ENCODE measurements at places on chromosomes 2 and 18.
A peak's percentile ranks its signal among the peaks of the same experiment; 100 is the strongest.

DNA sequence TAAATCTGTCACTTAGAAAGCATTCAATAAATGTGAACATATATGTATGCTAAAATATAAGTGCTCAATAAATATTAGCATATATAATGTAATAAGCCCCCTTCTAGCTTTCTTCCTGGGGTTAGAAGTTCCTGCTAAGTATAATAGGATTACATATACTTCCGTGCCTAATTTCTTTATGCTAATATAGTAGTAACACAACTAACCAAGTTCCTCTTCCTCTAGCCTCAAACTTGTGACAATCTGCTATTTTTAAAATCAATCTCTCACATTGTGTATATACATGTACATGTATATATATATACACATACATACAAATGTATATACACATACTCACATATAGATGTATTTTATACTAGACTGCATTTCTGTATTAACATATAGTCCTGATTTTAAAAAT lies 32.2 kb downstream of the TLK1 start:
- peak; percentile 28 for DNase-seq

- DNase-seq = no peak
Measured at GRCh38 chr2:46175419-46175818, 121.8 kb upstream of the EPAS1 start.

DNA sequence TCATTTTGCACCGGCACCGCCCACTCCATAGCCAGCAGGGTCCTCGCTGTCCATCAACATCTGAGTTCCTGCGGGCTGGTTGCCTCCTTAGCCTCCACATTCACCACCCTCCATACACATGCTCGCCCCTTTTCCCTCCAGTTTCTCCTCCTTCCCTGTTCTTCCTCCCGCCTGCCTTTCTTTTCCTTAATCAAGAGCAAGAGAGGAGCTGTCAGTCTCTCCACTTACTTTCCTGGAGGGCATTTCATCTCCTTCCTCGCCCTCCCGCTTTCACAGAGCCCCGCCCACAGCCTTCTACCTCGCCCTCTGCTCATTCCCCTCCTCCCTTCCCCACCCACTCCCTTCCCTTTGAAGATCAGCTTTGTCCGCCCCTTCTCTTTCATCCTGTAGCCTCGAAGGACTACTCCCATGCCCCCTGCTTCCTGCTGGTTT lies 13.8 kb upstream of the ZBTB7C start:
- peak; percentile 62 for DNase-seq

GRCh38 chr2:55459279-55459678 lies 39.6 kb upstream of the CCDC88A start:
- no peak for DNase-seq

- DNase-seq = no peak
Measured at GRCh38 chr2:207227749-207228145, 62.0 kb upstream of the KLF7 start.

GRCh38 chr2:156810094-156810493 lies 373.9 kb downstream of the GPD2 start:
- DNase-seq = no peak

DNA sequence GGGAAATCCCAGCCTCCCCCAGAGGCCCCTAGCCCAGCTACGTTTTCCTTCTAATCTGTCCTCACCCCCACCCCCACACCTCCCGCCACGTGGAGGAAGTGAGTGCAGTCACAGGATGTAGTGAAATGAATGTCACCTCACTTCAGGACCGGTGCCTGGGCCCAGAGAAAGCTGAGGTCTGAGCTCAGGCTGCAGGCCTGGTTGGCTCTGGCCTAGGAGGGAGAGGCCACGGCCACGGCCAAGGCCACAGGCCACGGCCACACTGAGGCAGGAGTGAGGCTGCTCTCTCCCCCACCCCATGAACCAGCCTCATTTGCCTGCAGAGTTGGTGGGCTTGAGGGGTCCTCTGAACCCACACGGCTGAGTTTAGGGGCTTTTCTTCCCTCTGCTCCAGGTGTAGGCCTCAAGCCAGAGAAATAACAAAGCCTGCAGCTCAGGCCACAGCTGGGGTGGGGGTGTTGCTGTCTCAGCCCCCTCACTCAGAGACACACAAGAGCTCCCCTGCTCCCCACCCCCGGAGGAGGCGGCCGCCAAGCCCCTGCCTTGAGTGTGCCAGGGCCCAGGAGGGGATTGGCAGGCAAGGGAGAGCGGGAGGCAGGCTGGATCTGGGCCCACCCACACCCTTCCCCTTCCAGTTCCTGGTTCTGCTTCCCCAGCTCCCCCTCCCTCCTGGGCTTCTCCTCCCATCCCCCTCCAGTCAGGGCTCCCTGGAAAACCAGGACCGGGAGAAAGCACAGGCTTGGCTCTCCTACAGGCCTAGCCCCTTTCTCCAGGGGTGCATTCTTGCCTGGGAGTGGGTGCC lies 27.0 kb downstream of the DNMT3A start:
- peak; percentile 92 for DNase-seq

- peak; percentile 82 for DNase-seq
Measured at GRCh38 chr2:53422979-53423378, 344.6 kb upstream of the CHAC2 start.

- DNase-seq = no peak
Measured at GRCh38 chr2:230346465-230346864, 19.5 kb downstream of the SP140L start.

DNA sequence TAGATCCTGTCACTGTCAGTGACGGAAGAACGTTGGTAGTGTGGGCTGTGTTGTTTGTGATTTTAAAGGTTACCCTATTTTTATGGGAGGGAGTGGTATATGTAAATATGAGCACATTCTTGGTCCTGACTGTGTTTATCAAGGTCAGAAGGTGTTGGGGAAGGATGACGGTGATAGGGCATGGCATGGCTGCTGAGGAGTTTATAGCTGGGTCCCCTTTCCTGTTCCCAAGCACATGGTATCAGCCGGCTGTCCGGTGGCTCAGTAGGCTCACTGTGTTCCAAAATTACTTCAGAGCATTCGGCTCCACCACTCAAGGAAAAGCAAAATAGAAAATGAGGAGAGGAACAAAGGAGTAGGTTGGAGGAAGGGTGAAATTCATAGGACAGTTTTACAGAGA lies 28.6 kb downstream of the IRS1 start:
- no peak for DNase-seq

GRCh38 chr2:111113838-111114237 lies 6.9 kb upstream of the BCL2L11 start:
- no peak for DNase-seq

DNA sequence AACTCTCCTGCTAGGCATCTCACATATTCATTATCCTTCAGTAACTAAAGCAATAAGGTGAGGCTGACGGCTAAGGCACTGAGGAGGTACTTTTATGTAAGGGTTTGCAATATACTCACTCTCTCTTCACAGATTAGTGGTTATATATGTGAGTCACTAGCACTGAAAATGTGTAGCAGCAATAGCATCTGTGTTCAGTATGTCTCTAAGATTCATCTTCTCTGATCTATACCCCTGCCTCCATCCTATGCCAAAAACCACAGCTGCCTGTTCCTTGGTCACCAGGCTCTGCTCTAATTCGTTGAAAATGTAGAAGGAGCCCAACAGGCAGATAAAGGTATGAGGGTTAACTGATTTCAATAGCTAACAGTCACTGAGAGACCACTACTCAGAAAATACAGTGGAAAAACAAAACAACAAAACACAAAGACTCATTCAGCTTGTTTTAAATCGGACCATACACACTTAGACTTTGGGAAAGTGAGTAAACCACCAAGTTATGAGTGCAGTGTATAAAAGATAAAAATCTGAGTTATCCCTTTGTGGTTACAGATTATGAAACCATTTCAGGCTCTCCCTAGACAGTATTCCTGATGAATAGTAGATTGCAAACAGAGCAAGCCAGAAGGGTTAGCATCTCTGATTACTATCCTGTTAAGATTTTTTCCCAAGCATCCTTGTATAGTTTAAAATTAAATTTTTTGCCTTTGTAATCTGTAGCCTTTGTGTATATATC lies 75.3 kb upstream of the CYP26B1 start:
- no peak for DNase-seq

DNA sequence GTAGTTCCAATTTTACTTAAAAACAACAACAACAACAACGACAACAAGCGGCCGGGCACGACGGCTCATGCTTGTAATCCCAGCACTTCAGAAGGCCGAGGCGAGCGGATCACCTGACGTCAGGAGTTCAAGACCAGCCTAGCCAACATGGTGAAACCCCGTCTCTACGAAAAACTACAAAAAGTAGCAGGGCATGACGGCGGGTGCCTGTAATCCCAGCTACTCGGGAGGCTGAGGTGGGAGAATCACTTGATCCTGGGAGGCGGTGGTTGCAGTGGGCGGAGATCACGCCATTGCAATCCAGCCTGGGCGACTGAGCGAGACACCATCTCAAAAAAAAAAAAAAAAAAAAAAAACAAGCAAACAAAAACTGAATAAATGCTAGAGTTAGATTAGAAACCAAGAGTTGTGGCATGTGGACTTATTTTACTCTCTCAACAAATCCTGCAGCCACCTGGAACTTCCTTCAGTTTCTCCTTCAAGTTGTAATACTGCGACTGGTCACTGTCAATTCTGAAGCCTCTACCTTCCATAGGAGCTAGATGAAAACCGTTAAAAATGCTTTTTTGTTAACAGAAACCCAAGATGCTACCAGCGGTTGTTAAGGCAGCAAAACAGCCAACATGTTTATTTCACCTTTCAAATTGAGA lies 1.3 kb downstream of the ATP5F1A start:
- DNase-seq = peak; percentile 50

GRCh38 chr18:40867459-40867858 lies 1087.6 kb upstream of the PIK3C3 start:
- no peak for DNase-seq

- no peak for DNase-seq
Measured at GRCh38 chr2:213451542-213452239, 167.4 kb downstream of the SPAG16 start.

- no peak for DNase-seq
Measured at GRCh38 chr18:23399067-23399466, 54.0 kb upstream of the RIOK3 start.

- no peak for DNase-seq
Measured at GRCh38 chr2:128499367-128500137, 180.9 kb upstream of the HS6ST1 start.

- no peak for DNase-seq
Measured at GRCh38 chr2:188235364-188235763, 56.3 kb upstream of the GULP1 start.

Data from NCI-H82 (cell line).